ENCODE measurements at places on chromosomes 11 and 22. TPM values are rescaled to one million over a fixed set of nuclear protein-coding genes. Genes with fewer than 3 reads are reported as not detected.

The LRRC55 gene
- total RNA-seq = 0.04 TPM

The JHY gene
- 3.6 TPM for total RNA-seq

The NPTXR gene
- 5.4 TPM for total RNA-seq

The CABP4 gene
- 0.17 TPM for total RNA-seq

The CD6 gene
- total RNA-seq = 0.29 TPM

The GAB2 gene
- 13.1 TPM for total RNA-seq

The NADSYN1 gene
- total RNA-seq = 66.7 TPM

The WT1 gene
- 8.5 TPM for total RNA-seq

The TPBGL gene
- total RNA-seq = not detected
